ENCODE measurements at places on chromosomes 4 and X. TPM values are rescaled to one million over a fixed set of nuclear protein-coding genes. Genes with fewer than 3 reads are reported as not detected.

- no peak for DNase-seq
Observed at GRCh38 chr4:78322032-78322431, 229.5 kb upstream of the ANXA3 start.

- DNase-seq = no peak
Observed at GRCh38 chrX:44435047-44435446, 91.6 kb upstream of the EFHC2 start.

Gene HNRNPD
- 308 TPM for total RNA-seq

DNA sequence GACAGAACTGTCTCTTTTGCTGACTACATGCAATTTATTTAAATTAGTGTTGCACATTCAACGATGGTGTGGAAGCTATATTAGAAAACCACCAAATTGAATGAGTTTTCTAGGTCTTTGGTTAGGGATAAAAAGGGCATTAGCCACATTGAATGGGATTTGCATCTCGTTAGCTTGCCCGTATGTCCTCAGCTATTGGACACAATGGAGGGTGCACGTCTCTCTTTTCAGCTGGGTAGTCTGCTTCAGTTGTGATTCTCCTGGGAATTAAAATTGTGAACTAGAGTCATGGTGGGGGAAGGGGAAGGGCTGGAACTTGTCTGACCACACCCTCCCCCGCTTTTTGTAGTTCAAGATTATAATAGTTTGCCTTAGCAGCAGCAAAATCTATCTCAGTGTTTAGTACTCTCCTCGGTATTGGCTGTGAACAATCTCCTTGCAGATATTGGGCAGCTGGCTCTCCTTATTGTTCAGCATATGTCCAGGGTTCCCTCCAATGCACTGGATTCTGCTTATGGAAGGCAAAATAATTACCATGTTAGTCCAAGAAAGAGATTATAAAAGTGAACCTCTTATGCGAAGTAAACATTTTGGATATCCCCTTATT lies 23.3 kb downstream of the TRIM2 start:
- DNase-seq = no peak

DNA sequence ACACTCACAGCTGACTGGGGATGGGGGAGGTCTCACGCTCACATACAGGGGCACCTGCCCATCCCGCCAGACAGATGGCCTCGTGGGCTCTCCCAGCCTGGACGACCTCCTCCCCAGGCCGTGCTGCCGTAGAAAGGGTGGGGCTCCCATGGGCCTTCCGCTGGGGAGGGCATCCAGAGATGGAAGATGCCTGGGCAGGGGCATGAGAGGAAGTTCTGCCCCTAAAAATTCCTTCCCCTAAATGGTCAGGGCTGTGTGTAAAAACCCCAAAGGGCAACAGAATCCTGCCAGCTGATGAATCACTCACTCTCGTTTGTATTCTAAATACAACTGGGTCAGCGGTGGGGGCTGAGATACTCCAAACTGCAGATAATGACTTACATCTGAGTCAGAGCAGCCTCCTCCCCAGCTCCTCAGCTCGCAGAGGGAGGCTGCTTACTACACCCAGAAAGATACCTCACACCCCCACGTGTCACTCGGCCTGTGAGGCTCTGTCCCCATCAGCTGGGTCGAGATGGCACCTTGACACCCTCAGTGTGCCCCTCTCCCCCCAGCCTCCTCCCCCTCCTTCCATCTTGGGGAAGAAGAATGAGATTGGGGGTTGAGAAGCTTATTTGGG lies 10.1 kb downstream of the WDR1 start:
- peak; percentile 97 for DNase-seq

Gene DCLK2
- total RNA-seq = 1.2 TPM

- DNase-seq = no peak
Observed at GRCh38 chr4:24840362-24840761, 45.0 kb downstream of the SOD3 start.

DNA sequence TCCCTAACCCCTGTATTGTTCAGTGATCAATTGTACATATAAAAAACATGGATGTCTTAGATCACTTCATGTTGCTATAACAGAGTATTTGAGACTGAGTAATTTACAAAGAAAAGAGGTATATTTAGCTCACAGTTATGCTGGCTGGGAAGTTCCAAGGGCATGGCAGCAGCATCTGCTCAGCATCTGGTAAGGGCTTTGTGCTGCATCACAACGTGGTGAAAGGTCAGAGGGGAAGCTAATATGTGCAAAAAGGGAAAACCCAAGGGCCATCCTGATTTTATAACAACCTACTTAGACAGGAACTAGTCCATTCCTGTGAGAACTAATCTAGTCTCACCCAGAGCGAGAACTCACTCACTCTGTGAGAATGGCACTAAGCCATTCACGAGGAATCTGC lies 128.2 kb upstream of the OTUD4 start:
- DNase-seq = no peak

Gene GATB
- total RNA-seq = 17.8 TPM

Gene GABRE
- total RNA-seq = 19.3 TPM

DNA sequence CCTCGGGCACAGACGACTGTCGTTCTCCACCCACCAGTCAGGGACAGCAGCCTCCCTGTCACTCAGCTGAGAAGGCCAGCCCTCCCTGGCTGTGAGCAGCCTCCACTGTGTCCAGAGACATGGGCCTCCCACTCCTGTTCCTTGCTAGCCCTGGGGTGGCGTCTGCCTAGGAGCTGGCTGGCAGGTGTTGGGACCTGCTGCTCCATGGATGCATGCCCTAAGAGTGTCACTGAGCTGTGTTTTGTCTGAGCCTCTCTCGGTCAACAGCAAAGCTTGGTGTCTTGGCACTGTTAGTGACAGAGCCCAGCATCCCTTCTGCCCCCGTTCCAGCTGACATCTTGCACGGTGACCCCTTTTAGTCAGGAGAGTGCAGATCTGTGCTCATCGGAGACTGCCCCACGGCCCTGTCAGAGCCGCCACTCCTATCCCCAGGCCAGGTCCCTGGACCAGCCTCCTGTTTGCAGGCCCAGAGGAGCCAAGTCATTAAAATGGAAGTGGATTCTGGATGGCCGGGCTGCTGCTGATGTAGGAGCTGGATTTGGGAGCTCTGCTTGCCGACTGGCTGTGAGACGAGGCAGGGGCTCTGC lies 7.9 kb upstream of the MSANTD1 start:
- DNase-seq = no peak

DNA sequence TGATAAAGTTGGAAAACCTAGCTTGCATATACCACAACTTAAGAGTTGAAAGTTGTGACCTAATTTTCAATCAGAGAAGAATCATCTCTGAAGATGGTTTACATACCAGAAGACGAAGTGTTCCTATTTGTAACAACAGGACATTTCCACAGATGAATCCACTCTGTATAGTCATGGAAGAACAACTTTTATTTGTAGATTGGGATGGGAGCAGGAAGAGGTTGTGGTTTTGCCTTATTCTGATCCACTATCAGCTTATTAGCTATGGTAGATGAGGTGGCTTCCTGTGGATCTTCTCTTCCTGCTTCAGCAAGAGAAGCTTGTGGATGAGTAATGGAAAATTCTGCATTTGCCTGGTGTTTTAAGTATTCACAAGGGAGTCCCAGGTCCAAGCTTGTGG lies 18.6 kb upstream of the SUPT20HL1 start:
- no peak for DNase-seq

DNA sequence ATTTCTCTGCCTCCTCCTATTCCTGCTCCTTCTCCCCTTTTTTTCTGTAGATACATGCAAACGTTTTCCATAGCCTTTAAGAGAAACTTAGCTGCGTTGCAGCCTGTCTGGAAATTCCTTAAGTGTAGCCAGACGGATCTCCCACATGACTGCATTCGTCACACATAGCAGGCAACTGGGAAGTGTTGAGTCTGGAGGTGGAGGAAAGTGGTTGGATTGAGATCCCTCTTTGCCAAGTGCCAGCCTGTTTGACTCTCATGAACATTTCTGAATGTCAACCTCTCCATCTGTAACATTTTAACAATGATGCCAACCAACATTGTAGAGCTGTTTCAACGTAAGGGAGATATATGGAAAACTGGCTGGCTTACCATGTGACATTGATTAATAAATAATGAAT lies 45.1 kb upstream of the FAM9A start:
- DNase-seq = no peak

Gene PITX2
- total RNA-seq = 0.77 TPM

GRCh38 chrX:123976706-123977316 lies 15.3 kb downstream of the STAG2 start:
- peak; percentile 60 for DNase-seq

GRCh38 chrX:139298437-139298836 lies 232.1 kb upstream of the F9 start:
- DNase-seq = no peak

GRCh38 chr4:8039290-8039689 lies 99.6 kb upstream of the AFAP1 start:
- DNase-seq = no peak
